ENCODE measurements at places on chromosomes 7 and 10.

GRCh38 chr7:47291461-47292081, 290.3 kb downstream of the TNS3 start:
- no peak for DNase-seq

DNA sequence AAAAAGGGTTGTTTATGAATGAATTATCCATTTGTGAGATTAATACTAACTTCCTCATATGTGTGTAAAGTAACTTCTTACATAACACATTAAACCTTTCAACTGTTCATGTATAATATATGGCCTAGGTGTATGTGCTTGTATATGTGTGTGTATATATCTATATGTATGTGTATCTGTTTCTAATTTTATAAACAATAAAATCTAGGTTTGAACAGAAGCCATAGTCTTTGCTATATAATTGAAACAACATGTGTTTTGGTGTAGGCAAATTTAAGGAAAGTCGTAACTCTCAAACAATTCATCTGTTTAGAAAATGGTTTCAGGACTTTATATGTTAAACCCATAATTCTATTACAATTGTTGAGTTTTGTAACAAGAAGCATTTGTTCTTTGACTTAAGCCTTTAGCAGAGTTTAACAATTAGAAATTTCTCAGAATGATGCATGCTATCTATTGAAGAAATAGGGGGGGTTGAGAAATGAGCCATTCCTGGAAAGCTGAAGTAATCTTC, 103.3 kb downstream of the BBS9 start:
- no peak for DNase-seq

- no peak for DNase-seq
Measured at GRCh38 chr10:122138831-122139625, 132.1 kb upstream of the BTBD16 start.

GRCh38 chr10:75280236-75280635, 44.5 kb upstream of the COMTD1 start:
- DNase-seq, result no peak

GRCh38 chr7:1663223-1663622, 6.9 kb upstream of the ELFN1 start:
- DNase-seq, result peak; percentile 31

DNA sequence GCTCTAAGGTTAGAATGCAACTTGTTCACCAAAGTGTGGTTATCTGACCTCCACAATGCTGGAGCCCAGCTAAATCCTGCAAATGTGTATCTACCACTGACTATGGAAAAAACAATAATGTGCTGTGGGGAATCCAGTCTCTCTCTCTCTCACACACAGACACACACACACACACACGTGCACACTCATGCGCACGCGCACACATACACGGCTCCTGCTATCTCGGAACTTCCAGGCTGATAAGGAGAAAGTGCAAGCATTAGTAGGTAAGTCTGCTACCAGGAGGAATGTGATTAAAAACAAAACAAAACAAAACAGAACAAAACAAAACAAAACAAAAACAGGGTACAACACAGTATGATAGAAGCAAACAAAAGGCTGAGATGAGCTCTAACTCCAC, 205.2 kb downstream of the FRMD4A start:
- no peak for DNase-seq

GRCh38 chr10:97361537-97361901, 27.0 kb upstream of the FRAT2 start:
- DNase-seq, result no peak

DNA sequence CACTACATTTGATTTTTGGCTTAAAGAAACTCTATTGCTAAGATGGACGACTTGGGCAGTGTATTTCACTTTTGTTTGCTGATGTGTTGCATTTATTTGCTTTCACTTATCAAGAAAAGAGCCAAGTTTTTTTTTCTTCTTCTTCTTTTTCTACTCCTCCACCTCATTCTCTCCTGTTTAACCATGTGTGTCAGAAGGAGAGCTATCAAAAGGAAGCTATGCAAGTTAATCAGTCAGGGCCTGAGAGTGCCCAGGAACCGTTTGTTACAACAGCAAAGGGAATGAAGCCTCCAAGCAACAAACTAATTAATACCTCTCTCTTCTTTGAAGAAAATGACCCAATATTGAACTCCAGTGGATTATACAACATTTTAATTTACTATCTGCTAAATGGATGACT, 299.3 kb downstream of the GRM8 start:
- DNase-seq, result no peak

DNA sequence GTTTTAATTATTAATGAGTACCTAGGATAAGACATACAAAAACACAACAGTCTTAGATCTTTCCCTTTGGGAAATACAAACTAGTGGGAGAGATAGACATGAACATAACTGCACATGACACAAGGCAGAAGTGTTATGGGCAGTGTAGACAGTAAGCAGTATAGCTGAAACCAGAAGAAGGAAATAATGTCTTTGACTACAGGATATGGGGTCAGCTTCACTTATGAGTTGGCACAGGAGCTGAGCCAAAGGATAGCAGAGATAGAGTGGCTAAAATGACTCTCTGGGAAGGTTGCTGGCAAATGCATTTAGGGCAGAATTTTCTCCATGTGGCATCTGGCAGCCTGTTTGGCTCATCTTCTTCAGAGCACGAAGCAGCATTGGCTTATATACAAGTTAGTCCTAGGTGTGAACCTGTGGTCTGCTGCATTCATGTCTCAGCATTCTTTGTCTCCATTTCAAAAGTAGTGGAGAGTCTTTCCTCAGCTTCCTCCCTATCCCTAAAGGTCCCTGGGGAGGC, 60.3 kb upstream of the FEZF1 start:
- DNase-seq, result no peak

- no peak for DNase-seq
Measured at GRCh38 chr10:88081457-88082054, 218.1 kb downstream of the PTEN start.

DNA sequence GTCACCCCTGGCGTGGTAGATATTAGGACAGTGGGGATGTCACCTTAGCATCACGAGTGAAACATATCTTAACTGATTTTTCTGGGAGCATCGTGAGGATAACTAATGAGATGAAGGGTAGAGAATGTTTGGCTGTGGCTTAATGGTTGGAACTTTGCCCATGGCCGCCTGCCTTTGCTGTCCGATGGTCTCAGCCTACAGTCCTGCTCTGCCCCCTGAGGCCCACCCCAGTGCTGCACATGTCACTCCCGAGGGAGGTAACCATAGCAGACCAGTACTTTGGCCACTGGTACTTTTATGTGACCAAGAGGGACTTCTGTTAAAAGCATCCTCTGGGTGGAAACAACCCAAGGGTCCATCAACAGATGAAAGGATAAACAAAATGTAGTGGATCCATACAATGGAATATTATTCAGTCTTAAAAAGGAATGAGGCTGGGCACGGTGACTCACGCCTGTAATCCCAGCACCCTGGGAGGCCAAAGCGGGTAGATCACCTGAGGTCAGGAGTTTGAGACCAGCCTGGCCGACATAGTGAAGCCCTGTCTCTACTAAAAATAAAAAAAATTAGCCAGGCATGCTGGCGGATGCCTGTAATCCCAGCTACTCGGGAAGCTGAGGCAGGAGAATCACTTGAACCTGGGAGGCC, 58.4 kb downstream of the TACR2 start:
- no peak for DNase-seq

DNA sequence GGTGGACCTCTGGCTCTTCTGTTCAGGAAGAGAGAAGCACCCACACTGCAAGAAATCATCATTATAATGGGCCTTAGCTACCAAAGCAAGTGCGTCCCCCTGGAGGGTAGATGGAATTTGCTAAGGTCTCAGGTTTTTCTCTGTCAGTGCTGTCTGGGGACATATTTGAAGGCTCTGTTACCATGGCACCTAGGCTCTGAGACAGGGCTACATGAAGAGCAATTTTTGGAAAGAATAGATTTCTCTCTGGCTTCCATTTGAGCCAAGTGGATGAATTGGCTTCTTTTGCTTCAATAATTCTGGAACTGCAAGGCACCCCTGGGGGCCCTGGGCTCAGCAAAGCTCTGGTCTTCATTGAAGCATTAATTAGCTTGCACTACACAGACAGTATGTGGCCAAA, 349.1 kb upstream of the GALNT17 start:
- DNase-seq, result no peak

GRCh38 chr7:11779864-11780674, 51.9 kb downstream of the THSD7A start:
- DNase-seq, result no peak

DNA sequence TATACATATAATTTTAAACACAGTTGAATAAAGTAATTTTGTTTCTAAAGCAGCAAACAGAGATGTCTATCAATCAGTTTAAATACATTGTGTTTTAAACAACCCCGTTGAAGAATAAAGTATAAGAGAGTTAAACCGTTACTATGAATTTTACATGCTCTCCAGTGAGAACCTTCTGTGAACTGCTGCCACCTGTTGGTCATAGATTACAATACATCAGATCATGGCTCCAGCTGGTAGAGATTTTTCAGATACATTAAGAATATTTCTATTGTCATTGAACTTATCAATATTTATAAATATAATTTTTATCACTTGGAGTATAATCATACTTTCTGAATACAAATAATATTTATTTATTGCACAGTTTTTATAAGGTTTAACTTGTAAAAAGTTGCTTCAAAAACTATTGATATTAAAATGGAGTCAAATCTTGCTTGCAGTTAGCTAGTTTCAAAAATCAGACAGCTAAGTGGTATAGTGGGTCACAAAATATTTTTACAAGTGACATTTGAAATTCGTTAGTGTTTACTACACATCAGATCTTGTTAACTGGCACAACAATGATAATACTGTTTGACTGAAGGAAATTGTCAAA, 561.2 kb upstream of the PHF14 start:
- peak; percentile 3 for DNase-seq

DNA sequence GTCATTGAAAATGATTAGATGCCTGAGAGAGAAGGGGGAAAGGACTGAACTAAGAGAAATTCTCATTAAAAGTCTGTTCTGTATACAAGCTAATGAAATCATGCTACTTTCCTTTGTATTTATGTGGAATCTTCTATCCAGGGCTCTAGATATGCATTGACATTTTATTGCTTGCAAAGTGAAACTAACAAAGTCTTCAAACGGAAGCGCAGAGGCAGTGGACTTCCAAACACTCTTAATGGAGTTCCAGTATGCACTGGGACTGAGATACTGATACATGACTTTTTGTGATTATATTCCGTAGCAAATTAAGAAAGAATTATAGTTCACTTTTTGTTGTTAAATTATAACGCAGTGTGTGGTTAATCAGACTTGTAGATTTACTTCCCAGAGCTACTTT, 166.8 kb upstream of the TBX20 start:
- DNase-seq, result no peak

DNA sequence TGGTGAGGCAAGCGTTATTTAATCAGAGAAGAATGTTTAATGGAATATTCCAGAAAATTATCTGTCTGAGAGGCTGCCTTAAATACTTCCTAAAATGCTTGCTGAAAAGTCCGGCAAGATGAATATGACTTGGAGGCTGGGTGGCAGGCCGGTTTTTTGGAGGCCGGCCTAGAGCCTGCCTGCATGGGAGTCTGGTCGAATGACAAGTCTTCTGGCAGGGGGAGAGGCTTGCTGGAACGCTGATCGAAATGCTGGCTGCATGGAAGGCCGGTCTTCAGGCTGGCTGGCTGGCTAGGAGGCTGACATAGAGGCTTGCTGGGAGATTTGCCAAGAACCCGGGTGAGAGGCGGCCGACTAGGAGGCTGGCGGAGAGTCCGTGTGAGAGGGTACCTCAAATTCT, 135.7 kb downstream of the OR13A1 start:
- DNase-seq, result no peak

GRCh38 chr7:47763063-47763974, 181.4 kb upstream of the TNS3 start:
- no peak for DNase-seq

GRCh38 chr10:126041804-126042231, 145.5 kb downstream of the FANK1 start:
- peak; percentile 96 for DNase-seq

DNA sequence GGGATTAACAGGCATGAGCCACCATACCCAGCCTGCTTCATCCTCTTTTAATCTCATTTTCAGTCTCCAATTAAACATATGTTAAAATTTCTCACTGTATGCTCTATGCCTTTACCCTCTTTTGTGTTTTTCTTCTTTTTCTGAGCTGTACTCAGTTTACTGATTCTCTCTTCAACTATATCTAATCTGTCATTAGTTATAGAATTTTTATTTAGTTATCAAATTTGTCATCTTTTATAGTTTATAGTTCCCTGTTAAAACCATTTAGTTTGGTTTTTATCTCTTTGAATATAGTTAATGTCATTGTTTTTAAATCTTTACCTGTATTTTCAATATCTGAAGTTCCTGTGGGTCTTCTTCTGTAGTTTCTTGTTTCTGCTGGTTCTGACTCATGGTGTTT, 93.3 kb downstream of the KAT6B start:
- DNase-seq, result no peak

DNA sequence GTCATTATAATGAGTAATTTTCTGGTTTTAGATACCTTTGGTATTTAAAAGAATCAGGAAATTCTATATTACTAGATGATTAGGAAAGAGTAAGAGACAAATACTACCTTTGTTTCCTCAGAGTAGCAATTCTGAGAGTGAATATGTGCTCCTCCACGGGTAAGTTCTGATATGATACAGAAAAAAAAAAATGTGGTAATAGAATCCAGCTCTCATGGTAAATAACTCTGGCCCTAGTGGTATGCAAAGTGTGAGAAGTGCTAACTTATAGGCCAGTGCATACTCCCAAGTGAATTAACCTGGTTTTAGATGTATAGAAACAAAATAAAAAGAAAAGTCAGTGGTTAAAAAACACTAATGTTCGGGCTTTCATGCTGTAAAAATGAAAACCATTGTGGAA, 512.6 kb upstream of the SEMA3D start:
- DNase-seq, result no peak

DNA sequence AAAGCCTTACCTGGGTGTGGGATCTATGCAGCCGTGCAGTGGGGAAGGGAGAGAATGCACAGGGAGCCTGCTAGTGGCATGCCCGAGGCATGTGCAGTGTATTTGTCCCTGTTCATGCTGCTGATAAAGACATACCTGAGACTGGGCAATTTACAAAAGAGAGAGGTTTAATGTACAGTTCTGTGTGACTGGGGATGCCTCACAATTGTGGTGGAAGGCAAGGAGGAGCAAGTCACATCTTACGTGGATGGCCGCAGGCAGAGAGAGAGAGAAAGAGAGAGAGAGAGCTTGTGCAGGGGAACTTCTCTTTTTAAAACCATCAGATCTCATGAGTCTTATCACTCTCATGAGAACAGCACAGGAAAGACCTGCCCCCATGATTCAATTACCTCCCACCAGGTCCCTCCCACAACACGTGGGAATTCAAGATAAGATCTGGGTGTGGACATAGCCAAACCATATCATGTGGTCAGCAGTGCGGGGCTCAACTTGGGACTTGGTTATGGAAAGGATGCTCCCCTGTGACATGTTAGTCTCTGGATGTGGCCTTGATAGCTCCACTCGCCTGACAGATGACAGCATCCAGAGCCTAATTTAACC, 128.9 kb downstream of the DOCK1 start:
- DNase-seq, result no peak

- DNase-seq, result no peak
Measured at GRCh38 chr7:98249106-98249505, 2.9 kb downstream of the TECPR1 start.

- no peak for DNase-seq
Measured at GRCh38 chr7:36811807-36812206, 87.5 kb upstream of the AOAH start.

- no peak for DNase-seq
Measured at GRCh38 chr10:97095701-97096260, 90.0 kb downstream of the SLIT1 start.

Measured in immature natural killer cell (primary cell).